Activated CD4-positive, alpha-beta T cell treated with anti-CD3 and anti-CD28 coated beads for 36 hours (primary cell): ENCODE measurements at places on chromosomes 3 and 15. TPM values are rescaled to one million over a fixed set of nuclear protein-coding genes. Genes with fewer than 3 reads are reported as not detected.

- no peak for DNase-seq
Observed at GRCh38 chr15:44999105-44999504, 23.9 kb upstream of the SORD start.

GRCh38 chr3:102450976-102451375, 16.2 kb downstream of the ZPLD1 start:
- DNase-seq = no peak

GRCh38 chr3:185504636-185505035, 5.8 kb upstream of the TMEM41A start:
- no peak for DNase-seq

DNA sequence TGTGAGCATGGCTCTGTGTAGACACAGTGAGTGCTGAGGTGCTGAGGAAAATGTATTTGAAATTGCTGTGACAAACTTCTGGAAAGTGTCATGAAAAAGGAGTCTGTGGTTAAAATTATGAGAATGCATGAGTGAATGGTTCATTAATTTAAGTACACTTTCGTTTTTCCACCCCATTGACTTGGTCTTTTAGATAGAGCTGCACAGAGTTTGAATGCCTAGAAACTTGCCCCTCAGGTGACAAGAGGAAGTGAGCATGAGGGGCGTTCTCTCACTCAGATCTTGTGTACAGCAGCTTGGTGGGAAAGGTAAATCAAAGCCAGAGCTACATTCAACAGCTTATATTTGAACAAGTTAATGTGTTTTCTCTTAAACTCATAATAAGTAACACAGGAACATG, 296.8 kb downstream of the WDR72 start:
- no peak for DNase-seq

- DNase-seq = no peak
Observed at GRCh38 chr3:58580826-58581327, 3.7 kb upstream of the FAM107A start.

The CIB1 gene
- total RNA-seq = 140 TPM
